ENCODE measurements at places on chromosomes 11 and 22. TPM values are rescaled to one million over a fixed set of nuclear protein-coding genes. Genes with fewer than 3 reads are reported as not detected.

Gene SLN
- not detected for total RNA-seq

Gene MFRP
- total RNA-seq = not detected

Gene HRAS
- total RNA-seq = 84.7 TPM

Gene PANX2
- 0.35 TPM for total RNA-seq

Gene APOA5
- not detected for total RNA-seq

All from smooth muscle cell of the coronary artery (primary cell).